Neuronal stem cell (in vitro differentiated cells): ENCODE measurements at places on chromosomes 16 and 17.

- DNase-seq: no peak
Observed at GRCh38 chr16:79801646-79802045, 201.1 kb upstream of the MAF start.

DNA sequence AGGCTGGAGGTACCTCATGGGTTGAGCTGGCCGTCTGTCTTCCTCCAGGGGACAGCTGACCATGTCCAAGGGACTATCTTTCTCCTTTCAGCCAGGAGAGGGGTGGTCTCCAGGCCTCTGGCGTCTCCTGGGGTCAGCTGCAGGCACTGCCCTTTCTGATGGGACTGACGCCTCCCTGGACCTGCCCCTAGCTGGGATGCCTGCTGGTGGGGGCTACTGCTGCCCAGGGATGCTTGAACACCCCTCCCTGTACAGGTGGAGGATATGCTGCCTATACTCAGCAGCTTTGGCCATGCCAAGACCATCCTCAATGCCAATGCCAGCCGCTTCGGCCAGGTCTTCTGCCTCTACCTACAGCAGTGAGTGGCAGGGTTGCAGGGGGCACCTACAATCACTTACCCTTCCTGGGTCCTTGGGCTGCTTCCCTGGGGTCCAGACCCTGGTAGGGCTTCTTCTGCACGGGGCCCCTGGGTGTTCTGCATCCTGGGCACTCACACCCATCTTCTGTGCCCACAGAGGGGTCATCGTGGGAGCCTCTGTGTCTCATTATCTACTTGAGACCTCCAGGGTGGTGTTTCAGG lies 4.2 kb downstream of the MYO15B start:
- DNase-seq: no peak

DNA sequence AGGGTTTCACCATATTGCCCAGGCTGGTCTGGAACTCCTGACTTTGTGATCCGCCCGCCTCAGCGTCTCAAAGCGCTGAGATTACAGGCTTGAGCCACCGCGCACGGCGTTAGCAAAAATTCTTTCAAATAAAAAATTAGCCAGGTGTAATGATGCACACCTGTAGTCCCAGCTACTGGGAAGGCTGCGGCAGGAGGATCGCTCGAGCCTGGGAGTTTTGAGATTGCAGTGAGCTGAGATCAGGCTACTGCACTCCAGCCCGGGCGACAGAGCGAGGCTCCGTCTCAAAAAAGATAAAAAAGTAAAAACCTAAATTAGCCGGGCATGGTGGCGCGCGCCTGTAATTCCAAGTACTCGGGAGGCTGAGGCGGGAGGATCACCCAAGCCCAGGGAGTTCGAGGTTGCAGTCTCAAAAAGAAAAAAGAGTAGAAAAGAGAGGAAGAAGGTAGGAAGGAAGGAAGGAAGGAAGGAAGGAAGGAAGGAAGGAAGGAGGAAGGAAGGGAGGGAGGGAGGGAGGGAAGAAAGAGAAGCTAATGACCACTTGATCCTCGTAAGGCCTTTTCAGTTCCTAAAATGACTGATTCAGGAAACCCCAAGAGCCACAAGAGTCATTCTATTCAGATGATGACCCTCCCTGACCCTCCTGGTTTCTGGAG lies 59.2 kb downstream of the SRL start:
- DNase-seq: no peak

DNA sequence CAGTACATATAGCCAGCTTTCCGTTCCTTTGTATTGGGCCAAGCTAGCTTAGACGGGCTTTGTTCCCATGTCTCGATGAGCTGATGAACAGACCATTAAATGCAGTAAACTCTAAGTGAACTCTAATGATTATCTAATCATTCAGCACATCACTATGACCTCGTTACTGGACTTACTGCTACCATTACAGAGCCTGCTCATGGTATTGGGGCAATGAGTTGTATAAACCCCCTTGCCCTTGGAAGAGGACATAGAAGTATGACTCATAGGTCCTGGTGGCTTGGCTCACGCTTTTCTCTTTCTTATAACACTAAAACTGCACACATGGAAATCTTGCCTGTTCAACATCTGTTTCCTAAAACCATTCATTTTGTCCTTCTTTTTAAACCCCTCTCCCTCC lies 93.6 kb upstream of the DYNLRB2 start:
- no peak for DNase-seq

- DNase-seq: no peak
Observed at GRCh38 chr16:52128361-52128760, 418.6 kb downstream of the TOX3 start.
